ENCODE measurements at places on chromosomes 2 and 18. TPM values are rescaled to one million over a fixed set of nuclear protein-coding genes. Genes with fewer than 3 reads are reported as not detected.

DNA sequence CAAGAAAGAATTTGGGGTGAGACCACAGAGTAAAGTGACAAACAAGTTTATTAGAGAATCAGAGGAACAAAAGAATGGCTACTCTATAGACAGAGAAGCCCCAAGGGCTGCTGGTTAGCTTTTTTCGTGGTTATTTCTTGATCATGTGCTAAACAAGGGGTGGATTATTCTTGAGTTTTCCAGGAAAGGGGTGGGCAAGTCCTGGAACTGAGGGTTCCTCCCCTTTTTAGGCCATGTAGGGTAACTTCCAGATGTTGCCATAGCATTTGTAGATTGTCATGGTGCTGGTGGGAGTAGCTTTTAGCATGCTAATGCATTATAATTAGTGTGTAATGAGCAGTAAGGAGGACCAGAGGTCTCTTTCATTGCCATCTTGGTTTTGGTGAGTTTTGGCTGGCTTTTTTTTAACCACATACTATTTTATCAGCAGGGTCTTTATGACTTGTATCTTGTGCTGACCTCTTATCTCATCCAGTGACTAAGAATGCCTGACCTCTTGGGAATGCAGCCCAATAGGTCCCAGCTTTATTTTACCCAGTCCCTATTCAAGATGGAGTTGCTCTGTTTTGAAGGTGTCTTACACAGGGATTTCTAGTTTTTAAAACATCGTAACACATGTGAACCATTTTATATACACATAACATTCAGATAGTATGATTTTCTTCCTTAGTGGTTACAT, 77.8 kb downstream of the MYO1B start:
- DNase-seq, result no peak

DNA sequence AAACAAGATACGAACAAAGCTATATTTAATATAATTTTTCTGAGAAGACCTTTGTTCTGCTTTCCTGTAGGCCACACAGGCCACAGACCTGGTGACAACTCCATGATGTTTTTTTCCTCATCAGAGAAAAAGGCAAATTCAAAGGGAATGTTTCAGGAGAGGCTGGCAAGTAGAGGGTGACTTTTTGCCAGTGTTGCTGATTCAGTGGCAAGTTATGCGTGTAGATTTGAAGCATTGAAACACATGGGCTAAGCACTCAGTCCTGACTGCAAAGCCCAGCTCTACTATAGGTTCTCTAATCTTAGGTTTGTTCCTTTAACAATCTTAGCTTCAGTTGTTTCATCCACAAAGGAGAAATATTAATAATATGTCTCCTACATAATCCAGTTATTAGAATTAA, 499.8 kb downstream of the SUCLG1 start:
- DNase-seq, result no peak

Gene GPR45
- total RNA-seq, result not detected

Gene PLGLB2
- total RNA-seq, result 2.0 TPM

DNA sequence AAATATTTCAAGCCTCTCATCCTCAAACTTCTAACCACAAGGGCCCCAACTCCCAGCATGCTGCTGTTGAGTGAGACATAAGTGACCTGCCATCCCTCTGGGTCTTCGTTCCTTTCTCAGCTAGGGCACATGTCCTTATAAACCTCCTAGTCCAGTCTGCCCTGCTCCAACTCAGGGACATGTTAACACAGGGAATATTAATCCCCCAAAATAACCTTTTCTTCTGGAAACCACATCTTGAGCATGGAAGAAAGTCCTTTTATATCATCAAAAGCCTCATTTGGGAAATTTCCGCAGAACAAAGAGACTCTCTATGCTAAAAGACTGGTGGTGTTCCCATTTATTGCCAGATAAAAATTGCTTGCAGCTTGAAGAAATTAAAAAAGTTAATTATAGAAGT, 14.4 kb downstream of the TNP1 start:
- no peak for DNase-seq

DNA sequence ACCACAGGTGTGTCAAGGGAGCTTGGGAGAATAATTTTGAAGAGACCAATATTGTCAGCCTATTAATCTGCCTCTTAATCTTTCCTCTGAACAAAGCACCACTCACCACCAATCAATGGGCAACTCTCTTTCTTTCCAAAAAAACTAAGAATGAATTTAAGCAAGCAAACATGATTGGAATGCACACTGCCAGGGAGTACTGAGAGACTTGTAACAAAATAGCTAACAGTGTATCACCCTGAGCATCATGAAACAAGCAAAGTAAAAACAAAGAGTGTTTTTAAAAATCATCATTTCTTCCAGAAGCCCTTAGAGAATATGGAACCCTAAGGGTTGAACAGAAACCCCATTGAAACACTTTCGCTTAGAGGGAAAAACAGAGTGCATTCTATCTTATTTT, 299.7 kb downstream of the DSEL start:
- DNase-seq, result no peak

- no peak for DNase-seq
These were observed 59.8 kb upstream of the CHRNA1 start for GRCh38 chr2:174824068-174824467.

Gene PARD6G
- 0.23 TPM for total RNA-seq

DNA sequence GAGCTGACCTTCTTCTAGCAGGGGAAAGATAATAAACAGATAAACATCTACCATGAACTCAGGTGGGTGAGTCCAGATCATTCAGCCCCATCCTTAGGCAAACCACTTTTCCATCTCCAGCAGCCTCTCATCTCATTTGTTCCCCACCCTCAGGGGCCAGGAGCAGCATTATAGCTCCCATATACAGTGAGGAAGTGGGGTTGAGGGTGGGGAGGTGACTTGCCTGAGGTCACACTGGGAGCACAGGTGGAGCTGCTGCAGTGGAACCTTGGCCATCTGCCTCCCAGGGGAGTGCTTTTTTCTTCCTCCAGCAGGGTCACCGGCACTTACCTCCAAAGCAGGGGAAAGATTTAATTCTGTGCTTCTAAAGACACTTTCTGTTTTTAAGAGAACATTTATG, 212.5 kb upstream of the SMAD2 start:
- no peak for DNase-seq

DNA sequence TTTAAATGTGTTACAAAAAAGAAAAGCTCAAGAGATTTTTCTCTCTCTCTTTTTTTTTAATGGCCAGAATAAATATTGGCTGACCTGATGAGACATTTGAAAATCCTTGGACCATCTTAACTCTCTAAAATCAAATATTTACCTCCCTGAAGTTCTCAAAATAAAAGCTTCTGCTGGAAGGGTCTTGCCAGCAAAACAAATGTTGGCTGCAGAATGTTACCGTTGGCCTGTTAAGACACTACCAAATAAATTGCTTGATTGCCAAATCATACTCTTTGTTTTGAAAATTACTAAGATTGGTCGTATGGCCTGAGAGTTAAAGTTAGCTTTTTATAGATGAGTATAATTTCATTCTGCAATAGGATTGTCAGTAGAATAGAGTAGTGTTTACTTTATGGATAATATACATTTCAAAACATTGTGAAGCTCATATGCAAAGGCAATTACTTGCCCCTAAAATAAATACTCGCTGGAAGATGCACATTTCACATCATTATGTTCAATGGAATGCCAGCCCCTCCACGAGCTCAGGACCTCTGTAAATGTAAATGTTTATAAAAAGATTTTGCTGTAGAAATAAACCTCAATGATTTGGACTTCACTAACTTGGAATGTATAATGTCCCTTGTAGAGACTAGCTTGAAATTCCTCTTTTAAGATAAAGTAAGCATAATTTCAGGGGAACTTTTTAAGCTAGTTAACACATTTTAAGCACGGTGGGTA, 193.4 kb downstream of the SOX11 start:
- DNase-seq, result no peak

Gene NXPH2
- total RNA-seq, result not detected

- DNase-seq, result no peak
These were observed 8.5 kb upstream of the ST8SIA3 start for GRCh38 chr18:57343833-57344232.

Gene GCFC2
- 32.1 TPM for total RNA-seq

Gene COL4A4
- not detected for total RNA-seq

GRCh38 chr2:52805901-52806410, 961.6 kb upstream of the CHAC2 start:
- DNase-seq, result no peak

Gene AOX1
- not detected for total RNA-seq
